Brain (organoid and tissue), 16 donors: ENCODE measurements at places on chromosomes 4 and X.

GRCh38 chr4:55546506-55546755, 278 bp downstream of the CLOCK start:
- DNase-seq: no peak

DNA sequence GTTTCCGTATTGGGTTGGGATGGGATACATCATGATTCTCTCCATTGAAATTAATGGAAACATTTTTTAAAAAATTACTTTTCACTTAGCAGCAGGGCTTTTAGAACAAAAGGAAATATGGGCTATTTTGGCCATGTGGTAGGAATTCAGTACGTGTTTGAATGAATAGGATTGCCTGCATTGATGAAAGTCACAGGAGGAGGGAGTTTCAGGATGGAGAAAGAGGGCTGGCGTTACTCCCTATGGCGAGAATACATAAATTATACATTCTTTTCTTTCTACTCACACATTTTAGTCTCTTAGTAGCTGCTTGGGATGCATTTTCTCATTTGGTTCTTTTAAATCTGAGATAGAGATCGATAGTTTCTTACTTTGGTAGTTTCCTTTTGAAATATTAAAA, 100.3 kb upstream of the PDHA1 start:
- no peak for DNase-seq

DNA sequence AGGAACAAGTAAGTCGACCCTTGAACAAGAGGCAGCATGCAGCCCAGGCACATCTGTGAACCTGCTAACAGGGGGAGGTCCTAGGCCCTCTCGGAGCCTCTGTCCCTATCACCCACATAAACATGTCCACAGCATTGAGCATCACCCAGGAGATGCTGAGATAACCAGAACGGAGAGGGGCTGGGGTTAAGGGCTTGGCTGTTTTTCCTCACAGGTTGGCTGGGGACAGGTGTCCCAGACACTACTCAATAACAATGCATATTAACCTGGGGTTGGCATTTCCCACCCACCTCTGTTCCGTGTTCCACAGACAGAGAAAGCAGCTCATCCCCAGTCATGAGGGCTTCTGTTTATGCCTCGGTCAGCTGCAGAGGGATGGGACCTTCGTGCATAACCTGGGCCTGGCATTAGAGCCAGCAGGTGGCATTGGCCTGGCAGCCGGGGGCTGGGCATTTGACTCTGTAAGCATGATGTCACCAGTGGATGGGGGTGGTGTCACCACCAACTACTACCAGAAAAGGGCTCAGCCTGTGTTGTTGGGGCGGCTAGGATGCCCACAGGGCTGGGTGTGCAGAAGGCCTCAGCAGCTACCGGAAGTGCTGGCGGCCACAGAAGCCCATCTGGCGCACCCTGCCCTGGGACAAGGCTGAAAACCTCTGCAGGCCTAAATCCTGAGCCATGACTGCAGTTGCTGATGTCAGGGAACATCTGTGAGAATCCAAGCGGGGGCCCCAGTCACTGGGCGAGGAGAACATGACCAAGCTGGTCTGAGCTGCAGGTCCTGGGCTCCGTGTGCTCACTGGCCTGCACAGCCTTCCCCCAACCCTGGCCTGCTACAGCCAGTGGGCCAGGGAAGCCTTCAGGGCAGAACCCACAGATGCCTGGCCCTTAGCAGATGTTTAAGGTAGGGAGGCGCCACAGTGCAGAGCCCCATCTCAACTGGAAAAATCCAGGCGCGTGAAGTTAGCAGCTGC, 351.4 kb downstream of the NR3C2 start:
- no peak for DNase-seq

DNA sequence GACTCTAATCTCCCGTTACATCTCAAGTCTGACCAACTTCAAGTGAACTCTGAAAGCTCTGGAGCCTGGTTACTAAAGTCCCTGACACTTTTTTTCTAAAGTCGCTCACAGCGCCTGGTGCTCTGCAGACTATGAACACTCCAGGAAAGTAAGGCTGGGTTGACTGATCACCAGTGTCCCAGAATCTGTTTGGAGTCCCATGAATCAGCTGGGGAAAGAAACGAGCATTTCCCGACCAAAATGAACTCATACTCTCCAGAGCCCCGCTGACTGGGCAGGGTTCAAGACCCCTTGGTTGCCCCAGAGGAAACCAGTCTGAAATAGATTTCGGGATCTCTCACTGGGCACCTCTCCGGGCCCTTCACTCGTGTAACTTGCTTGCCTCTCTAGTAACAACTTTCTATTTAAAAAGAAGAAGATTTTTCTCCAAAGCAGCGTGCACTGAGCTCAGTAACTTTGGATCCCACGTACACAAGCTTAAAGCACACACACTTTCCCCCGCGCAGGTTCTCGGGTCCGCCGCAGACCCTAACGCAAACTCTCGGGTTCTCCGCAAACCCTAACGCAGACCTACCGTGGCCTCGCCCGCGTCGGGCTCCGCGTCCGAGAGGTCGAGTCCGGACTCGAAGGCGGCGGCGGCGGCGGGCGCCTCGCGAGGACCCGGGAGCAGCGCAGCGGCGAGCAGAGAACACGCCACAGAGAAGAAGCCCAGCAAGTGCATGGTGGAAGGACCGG, 964 bp downstream of the VEGFC start:
- DNase-seq: no peak

- DNase-seq: no peak
Measured at GRCh38 chrX:124440695-124441094, 94.3 kb downstream of the SH2D1A start.

DNA sequence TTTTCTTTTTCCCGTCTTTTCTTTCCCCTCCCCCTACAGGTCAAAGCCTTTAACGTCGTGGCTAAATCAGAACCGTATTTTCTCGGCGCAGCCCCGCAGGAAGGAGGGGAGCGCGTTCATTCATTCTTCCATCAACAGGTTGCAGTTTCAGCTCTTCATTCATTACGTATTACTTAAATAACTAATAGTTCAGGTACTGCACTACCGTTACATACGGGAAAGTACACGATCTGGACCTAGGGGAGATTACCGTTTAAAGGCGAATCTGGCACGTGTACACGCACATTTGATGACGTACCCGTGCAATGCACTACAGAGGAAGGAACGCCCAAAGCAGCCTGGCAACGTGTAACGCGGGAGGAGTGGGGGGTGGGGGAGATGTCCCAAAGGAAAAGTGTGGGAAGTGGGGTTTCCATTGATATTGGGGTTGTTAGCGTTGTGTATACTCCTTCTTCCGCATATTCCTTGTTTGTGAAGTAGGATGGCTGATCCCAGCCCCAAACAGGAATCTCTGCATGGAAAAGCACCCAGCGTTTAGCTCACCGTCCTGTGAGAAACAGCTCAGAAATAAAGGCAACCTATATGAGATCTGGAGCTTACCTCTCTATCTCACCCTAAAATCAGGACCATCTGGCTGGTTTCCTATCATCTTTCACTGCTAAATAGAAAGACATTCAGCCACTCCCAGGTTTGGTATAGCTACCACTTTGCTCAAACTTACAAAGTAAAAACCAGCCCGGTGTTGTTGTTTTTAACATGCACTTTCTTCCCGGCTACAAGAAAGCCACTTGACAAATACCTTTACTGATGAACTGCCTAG, 585 bp upstream of the SEC24D start:
- DNase-seq: no peak

DNA sequence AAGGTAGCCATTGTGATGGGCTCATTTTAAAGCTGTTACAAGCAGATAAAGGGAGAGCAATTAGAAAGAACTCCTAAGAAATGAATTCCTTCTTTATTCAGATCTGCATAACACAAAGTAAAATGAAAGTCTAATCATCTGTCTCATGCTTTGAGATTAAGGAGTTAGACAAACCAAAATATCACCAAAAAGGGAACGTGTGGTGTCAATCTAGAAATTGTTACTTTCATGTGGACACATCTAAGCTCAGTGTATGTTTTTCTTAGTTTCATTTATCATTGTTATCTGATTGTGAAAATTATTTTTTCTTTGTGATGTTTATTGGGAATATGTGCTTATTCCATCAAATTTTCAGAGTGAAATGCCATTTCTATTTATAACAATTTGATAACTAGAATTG, 80.3 kb downstream of the BANK1 start:
- no peak for DNase-seq

- DNase-seq: no peak
Measured at GRCh38 chr4:176274441-176274840, 5.4 kb upstream of the ASB5 start.

DNA sequence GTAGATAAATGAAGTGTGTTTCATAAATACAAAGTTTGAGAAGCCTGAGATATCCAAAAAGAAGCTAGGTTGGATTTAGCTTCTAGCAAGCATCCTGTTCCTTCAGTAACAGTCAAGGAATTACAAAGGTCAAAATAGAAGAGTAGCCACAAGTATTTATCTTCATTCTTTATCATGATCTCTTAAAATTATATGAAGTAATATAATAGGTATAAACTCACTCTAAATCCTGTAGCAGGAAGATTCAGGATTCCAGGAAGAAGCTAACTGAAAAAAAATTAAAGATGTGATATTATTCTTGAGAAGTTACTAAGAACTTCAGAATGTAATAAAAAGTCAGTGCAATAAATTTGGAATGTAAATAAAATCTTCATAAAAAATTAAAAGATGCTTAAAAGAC, 31.1 kb upstream of the RXFP1 start:
- no peak for DNase-seq

DNA sequence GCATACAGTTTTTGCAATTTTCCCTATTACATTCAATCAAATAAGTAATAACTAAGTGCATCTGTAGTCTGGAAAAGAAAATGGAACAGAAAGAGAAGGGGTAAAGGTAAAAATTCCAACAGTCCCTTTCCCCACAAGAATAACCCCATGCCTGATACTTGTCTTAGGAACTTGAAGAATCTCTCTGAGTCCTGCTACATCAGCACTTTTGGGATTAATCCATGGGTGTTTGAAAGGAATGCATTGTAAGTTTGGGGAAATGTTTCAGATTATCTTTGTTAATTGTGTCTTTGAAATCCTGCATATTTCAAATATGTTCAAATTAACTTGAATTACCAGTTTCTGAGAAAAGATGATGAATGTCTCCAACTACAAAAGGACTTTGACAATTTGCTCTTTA, 667.3 kb upstream of the PRKX start:
- no peak for DNase-seq

DNA sequence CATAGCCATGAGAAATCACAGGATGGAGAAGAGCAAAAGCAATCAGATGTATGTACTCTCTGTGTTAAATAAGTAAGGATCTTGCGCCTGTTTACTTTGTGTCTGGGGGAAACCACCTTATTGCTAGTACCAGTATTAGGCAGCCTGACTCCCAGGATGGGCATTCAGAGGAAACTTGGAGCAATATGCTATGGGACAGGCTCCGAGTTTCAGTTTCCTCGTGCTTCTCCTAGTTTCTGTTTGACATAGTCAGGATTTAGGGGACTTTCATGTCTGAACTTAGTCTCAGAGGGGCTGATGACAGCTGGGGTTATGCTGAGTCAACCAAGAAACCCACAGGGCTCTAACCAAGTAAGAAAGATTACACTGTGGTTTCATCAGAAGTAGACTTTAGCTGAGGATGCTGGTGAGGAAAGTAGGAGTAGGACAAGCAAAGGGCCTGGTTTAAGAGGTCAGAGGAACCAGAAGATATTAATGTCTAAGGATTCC, 13.5 kb downstream of the NSUN7 start:
- no peak for DNase-seq

- no peak for DNase-seq
Measured at GRCh38 chr4:151323667-151324066, 1.7 kb downstream of the SH3D19 start.

GRCh38 chrX:77788050-77788449, 2.0 kb upstream of the ATRX start:
- DNase-seq: no peak

DNA sequence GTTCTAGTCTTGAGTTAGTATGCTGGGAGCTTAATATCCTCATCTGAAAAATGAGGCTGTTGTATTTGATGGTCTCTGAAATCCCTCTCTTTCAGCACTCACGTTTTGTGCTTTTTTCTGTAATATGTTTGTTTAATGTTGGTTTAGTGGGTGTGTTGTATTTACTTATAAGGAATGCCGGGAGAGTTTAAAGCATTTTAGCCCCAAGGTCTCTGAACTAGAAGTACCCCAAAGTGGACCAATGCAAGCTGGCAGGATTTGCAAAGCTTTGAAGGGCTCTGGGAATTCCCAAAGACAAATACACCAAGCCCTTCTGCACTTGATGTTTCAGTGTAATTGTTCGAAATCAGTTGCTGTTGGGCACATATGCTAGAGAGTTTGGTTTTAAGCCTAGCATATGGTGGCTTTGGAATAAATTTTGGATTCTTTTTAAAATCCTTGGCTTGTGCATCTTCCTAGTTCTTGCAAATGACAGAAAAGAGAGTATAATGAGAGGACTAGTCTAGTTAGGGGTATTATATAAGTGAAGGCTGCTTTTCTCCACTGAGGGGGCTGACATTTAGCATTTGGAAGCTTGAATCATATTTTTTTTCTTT, 371.4 kb upstream of the BOD1L1 start:
- no peak for DNase-seq

DNA sequence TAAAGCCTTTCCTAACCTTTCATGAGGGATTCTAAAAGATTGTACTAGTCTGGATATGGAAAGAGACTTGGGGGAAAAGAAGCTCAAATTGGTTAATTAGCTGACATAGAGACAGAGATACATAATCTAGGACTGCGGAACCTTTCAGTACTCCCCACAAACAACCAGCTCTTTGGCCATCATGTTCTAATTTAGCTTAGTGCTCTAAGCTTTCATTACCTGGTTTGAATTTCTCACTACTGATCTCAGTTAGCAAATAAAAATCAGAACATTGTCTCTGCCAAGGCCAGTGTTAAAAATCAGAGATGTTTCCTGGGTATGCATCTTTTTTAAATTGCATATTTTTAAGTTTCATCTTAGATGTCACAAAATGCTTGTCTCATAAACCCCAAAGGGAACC, 254.4 kb downstream of the GLUD2 start:
- no peak for DNase-seq

DNA sequence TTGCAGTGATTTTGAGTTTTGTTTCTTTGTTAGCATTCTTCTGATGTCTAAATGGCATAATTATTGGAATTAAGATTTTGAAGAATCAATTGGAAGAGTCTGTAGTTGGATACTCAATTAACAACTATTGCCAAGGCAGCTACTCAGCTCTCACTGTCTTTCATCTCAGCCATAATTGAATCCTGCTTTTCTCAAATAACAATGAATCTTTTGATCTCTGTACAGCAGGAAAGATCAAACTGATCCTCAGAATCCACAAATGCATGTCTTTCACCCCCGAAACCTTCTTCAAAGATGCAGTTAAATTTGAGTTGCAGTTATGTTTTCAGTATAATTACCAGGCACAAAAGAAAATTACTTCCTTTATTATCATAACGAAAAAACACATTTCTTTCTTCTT, 86.2 kb downstream of the MAD2L1 start:
- DNase-seq: peak; percentile 77

- no peak for DNase-seq
Measured at GRCh38 chr4:163707873-163708272, 213.4 kb downstream of the TMA16 start.
